Parietal lobe (tissue), 2 donors: ENCODE measurements at places on chromosomes 6 and 20. TPM values are rescaled to one million over a fixed set of nuclear protein-coding genes. Genes with fewer than 3 reads are reported as not detected.

LPA gene
- total RNA-seq, result 2.5 TPM

CFAP206 gene
- total RNA-seq, result 3.1 TPM

TEAD3 gene
- total RNA-seq, result 0.63 TPM

RUNX2 gene
- 0.31 TPM for total RNA-seq

C6orf52 gene
- total RNA-seq, result not detected

ZNF391 gene
- 5.3 TPM for total RNA-seq

TRMT6 gene
- 6.9 TPM for total RNA-seq

OPRM1 gene
- total RNA-seq, result 0.94 TPM

SLCO4A1 gene
- total RNA-seq, result 2.5 TPM

CLDN20 gene
- total RNA-seq, result not detected

RGS17 gene
- total RNA-seq, result 82.6 TPM
